GF-D8 (cell line): ENCODE measurements at places on chromosomes 5 and 9.

DNA sequence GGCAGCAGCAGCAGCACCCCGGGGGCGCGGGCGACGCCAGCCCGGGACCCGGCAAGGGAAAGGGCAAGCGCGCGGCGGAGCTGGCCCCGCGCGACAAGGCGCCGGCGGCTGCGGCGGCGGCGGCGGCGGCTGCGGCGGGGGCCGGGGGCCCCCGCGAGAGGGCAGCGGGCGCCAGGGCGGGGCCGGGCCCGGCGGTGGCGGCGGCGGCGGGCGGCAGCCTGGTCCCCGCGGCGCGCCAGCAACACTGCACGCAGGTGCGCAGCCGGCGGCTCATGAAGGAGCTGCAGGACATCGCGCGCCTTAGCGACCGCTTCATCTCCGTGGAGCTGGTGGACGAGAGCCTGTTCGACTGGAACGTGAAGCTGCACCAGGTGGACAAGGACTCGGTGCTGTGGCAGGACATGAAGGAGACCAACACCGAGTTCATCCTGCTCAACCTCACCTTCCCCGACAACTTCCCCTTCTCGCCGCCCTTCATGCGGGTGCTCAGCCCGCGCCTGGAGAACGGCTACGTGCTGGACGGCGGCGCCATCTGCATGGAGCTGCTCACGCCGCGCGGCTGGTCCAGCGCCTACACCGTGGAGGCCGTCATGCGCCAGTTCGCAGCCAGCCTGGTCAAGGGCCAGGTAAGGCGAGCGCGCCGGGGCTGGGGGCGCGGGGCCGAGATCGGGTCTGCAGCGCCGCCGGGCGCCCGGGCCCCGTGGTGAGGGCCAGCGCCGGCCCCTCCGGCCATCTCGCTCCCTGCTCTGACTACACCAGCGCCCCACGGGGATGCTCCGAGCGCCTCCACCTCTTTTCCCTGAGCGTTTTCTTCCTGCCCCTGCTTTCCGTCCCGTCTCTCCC is at the start of gene UBE2QL1:
UBE2QL1 (plus strand) TSS at position 238 of the 843 bp plus-strand sequence; CDS start at position 273, 35 bp downstream.
- DNase-seq = no peak

DNA sequence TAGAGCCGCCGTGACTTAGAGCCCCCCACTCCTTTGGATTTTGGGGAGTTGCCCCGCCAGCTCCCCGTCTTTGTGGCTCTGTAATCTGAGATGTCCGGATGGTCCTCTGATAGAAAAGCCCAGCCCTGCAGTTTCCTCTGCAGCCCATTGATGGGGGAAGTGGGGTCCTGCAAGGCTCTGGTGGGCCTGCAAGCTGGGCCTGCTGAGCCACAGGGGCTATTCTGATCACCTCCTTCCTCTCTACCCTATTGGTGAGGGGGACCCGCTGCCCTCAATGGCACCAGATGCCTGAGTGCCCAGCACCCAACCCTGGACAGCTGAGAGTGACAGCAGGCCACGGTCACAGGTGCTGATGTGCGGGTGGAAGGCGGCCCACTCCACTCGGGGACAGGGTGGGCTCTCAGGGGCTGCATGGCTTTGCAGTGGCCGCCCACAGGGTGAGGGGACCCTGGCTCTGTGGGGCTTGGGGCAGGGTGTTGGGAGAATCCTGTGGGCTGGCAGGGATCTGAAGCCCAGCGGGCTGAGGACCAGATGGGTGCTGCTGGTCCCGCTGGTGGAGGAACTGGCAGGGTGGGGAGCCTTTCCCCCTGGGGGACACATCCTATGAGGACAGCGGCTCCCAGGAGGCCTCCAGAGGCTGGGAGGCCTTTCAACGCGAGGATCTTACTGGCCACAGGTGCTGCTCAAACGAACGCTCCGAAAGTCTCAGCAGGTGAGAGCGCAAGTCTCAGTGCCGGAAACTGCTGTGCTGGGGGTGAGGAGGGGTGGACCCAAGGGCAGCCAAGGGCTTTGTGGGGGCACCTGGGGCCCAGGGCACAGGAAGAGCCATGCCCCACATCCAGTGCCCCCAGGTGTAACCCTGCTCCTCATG is 30.0 kb upstream of the LPCAT1 start:
- no peak for DNase-seq

- no peak for DNase-seq
Measured at GRCh38 chr5:1118738-1119137, 6.9 kb upstream of the SLC12A7 start.

DNA sequence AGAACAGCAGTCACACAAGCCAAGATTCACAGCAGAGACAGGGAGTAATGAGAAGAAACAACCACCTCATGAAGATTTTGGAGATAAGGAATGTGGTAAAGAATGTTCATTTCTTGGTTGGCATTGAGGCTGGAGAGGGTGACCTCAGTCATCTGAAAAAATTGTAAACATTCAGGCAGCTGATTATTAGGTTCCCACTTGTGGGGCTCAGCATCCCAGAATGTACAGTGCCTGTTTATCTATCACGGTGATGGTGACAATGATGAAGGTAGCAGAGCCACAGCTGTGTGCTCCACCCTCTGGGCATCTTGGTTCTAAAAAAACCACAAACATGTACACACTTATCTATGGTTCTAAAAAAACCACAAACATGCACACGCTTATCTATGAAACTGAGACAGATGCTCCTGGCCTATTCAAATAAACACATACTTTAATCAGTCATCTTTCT is 143.9 kb upstream of the MOCS2 start:
- DNase-seq = no peak

GRCh38 chr5:159452480-159453167 is 122.3 kb upstream of the IL12B start:
- DNase-seq = no peak

DNA sequence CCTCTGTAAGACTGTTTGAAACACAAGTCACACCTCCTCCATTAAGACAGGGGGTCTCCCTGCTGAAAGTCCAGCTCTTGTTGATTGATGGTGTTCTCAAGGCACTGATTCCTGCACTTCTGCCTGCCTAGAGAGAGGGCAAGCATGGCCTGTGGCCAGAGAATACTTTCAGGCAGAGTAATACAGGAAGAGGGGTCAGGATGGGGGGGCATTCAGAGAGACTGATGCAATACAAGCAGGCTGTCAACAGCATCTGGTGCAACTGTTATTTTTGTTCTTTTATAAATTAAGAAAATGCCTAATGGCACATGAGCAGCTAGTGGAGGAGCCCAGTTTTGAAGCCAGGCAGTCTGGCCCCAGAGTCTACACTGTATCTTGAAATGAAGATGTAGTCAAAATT is 302.2 kb downstream of the DIRAS2 start:
- DNase-seq = no peak

- no peak for DNase-seq
Measured at GRCh38 chr5:150161242-150162141, 5.1 kb upstream of the CDX1 start.

DNA sequence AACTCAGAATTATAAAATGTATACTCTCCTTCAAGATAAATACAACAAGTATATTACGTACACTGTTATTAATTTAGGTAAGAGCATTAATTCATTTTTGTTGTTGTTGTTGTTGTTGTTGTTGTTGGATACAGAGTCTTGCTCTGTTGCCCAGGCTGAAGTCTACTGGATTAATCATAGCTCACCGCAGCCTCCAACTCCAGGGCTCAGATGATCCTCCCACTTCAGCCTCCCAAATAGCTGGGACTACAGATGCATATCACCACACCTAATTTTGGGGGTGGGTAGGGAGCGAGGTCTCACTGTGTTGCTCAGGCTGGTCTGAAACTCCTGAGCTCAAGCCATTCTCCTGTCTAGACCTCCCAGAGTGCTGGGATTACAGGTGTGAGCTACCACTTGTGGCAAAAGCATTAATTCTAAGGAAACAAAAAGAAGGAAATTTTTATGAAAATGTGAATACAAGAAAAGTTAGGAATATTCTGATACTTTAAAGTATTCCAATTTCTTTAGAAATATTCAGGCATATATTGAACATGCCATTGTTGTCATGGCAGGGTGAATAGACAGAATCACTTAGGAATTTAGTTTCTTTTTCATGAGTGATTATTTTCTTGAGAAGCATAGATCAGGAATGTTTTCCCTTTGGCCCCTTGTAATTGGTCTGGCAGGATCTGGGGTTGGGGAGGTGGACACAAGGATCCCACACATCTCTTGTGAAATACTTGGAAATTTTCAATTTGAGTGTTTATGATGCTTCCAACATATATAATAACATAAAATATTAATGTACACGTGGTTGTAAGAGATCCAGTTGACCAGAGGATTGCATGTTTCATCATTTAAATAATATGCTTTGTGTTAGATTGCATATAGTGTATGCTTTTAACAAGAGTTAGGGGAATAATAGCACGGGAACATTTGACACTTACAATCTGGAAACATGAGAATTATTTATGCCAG is 263.6 kb downstream of the FANCC start:
- no peak for DNase-seq

DNA sequence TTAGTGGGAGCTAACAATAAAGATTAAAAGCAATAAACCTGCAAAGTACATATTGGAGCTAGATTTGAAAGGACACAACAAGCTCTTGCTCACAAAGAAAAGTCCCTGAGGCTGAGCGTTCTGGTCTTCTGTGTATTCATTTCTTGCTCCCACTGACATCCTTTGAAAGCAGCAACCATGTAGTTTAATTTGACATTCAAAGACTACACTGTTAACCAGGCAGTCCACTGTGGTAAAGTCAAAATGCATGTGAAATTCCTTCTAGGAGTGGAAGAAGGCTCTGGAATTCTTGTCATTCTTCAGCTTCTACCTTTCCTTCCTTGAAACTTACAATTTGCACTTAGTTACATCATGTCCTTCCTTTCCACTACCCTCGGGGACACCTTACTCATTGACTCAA is 480.7 kb downstream of the CSNK1G3 start:
- no peak for DNase-seq

DNA sequence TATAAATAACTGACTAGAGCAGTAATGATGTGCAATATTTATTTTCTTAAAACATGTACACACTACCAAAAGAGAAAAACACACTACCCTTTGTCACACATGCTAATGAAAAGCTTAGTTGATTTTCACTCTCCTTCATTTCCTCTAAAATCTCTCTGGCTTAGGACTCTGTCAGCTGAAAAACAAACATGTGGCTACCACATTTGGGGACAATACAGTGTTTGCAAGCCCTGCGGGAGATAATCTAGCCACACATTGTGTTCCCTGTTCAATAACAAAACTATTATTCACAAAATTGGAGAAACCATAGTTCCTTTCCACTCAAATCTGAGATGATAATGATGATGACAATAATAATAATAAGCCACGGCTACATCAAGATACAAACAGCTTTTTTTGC is 3.5 kb upstream of the LOX start:
- DNase-seq = no peak

GRCh38 chr9:125763394-125763801 is 16.2 kb downstream of the PBX3 start:
- no peak for DNase-seq

DNA sequence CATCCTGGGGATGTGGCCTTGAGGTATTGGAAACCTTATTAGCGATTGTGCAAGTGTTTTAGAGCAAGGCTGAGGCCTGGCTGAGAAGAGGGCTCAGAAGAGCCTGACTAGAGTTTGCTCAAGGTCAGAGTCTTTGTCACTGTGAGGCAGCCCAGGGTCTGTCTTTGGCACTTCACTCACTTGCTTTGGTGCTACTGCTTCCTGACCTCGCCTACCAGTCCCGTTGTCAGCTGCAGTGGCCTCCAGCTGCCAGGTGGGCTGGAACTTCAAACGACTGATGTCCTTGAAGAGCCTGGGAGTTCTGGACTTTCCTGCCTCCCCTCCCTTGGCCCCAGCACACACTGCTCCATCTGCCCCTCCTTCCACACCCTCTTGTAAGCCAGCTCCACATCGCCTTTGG is 228.0 kb downstream of the SNX18 start:
- no peak for DNase-seq

DNA sequence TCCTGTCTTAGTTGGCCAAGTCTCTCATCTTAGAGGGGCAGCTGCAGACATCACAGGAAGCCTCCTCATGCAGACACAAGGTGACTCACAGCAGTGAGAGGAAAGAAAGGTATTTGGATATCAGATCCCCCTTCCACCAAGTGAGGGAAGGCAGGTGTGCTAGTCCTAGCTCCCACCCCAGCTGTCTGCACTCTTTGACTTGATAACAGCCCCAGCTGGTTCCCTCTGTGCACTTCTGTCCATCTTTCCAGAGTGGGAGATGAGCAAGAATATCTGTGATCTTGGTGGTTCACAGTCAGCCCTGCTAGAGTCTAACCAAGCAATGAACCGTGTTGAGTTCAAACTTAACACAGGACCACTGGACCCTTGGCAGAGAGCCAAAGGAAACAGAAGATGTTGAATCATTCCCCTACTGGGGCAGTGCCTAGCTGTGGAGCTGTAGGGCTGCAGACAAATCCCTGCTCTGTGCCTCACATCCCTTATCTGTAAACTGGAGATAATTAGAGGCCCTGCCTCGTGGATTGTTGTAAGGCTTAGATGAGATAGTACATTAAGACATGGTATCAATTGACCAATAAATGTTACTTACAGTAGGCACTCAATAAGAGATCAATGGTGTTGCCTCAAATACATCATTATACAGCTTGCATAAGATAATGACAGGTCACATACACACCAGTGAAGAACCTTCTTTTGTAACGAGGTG is 39.1 kb downstream of the SH3RF2 start:
- DNase-seq = no peak

DNA sequence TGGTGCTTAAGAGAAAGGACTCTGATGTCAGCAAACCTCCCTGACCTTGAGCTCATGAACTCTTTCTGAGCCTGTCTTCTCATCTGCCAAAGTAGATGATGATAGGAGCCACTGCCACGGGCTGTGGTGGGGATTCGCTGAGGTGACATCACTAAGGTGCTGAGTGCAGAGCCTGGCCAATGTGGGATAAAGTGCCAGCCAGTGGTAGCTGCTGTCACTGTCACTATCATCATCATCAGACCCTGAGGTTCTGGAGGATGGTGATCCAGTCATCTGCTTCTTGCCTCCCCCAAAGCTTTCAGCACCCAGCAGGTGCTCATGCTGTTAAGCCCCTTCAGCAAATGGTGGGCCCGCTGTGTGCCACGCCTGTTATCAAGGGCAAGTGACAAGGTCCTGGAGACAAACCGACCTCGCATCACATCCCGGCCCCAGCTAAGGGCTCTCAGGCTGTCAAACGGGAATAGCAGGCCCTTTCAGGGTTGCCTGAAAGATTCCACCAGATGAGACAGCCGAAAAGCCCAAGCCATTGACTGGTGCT is 6.4 kb downstream of the FPGS start:
- DNase-seq = no peak

GRCh38 chr5:134459010-134459403 is 47.3 kb upstream of the CDKN2AIPNL start:
- no peak for DNase-seq

DNA sequence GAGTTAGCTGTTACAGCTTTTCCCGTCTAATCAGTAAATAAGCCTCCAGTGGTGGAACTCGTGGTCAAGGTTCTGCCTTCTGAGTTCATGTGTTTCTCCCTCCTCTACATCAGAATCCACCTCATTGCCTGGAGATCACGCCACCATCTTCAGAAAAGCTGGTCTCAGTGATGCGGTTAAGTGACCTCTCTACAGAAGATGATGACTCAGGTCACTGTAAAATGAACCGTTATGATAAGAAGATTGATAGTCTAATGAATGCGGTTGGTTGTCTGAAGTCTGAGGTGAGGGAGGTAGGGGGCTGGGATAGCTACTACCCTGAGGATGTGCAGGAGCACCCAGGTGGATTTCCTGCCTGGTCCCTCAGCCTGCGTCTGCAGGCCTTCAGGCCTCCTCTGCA is 13.3 kb downstream of the ODF2 start:
- no peak for DNase-seq
